Esophagus mucosa (tissue), 1 donor: ENCODE measurements at places on chromosomes 4 and X. TPM values are rescaled to one million over a fixed set of nuclear protein-coding genes. Genes with fewer than 3 reads are reported as not detected.

DNA sequence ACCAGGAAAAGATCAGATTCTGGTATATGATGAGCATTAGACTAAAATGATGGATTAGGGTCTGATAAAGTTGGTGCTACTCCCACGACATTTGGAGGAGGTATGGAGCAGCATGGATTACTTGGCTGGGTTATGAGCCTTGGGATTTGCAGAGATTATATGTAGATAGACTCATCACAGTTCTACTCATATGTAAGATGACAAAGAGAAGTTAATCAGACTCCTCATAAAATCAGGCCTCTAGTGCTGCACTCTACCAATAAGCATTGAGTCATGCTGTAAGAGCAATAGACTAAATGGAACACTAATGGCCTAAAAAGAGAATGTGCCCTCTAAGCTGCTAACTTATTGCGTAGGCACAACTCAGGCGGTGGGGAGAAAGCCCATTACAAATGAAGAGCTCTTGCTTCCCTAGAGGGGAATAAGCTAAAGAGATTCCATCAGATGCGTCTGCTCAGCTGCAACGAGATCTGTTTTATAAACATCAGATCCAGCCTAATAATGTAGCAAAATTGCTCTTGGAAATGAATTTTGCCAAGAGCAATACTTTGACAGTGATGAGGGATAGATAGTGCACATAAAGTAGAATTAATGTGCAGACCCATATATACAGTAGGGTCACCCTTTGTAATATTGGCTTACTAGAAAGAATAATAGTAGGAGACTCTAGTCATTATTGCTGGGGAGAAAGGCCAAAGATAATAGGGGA, 17.5 kb downstream of the LIAS start:
- ATAC-seq, result no peak

DNA sequence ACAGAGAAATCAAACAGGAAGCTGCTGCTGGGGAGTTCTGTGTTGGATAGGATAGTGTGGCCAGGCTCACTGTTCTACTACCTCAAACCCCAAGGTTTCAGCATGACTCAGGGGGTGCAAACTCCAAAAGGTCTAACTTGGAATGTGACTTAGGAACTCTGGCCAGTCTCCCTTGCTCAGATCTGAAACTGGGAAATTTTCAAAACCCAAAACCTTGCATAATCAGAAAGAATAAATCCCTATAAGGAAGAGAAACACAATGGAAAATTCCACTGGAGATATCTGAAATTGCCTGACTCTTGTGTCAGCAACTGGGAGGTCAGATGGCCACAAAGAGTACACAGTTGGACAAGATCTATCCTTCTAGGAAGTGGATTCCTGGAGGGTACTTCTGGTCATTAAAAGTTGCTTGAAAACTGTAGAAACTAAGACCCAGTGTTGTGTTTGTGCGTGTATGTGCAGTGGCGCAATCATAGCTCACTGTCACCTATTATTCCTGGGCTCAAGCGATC, 58.0 kb downstream of the PPEF2 start:
- ATAC-seq, result no peak

- ATAC-seq, result no peak
Measured at GRCh38 chrX:56968980-56969379, 26.4 kb downstream of the SPIN3 start.

DNA sequence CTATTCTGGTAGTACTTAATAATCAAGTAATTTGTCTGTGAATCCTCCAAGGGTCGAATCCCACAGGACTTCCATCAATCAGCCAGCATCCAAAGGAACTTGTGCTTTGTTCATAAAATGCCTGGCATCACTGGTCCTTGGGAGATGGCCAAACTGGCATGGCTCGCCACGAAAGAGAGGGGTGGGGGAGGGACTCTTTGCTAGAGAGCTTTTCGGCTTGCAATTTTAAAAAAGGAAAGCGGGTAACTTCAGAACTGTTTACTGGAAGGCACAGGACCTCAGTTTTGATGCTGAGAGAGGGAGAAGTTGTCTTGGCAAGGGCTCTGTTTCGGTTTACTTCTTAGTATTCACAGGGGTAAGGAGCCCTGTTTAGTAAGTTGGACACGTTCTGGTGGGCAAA, 79.4 kb upstream of the FHL1 start:
- ATAC-seq, result no peak

DNA sequence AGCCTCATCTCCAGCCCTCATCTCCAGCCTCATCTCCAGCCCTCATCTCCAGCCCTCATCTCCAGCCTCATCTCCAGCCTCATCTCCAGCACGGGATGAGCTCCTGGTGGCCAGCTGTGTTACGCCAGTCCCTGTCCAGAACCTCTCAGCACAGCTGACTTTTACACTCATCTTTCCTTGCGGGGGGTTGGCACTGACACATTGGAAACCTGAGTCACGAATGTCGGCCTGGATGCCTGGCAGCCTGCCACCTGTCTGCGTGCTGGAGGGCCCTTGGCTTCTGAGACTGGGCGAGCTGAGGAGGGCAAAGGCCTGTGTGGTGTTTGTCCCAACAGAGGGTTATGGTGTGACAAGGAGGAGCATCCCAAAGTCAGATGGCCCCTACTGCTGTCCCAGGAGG, 66.1 kb upstream of the HGFAC start:
- ATAC-seq, result no peak

DNA sequence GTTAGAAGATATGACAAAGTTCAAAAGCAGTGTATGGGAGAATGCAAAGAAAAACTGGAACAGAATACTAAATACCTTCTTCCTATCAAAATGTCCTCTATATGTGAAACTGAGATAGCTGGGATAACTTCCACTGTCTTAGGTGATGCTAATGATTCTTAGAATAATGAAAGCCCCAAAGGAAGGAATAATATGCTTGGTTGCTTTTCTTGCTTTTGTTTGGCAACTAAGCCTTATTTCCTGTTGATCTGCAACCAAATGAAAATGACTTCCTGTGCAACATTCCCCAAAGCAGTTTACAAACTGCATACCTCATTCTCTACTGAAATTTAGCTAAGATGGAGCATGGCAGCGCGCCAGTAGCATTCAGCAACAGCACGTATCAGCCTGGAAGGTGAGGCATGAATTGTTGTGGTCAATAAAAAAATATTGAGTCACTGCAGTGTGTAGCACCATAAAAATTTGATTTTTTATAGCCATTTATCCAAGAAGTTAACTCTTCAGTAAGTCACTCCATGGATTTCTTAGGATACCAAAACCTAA, 18.7 kb downstream of the NDNF start:
- ATAC-seq, result no peak

- no peak for ATAC-seq
Measured at GRCh38 chrX:4805502-4805901, 1092.1 kb upstream of the PRKX start.

- ATAC-seq, result no peak
Measured at GRCh38 chr4:40713798-40714197, 36.0 kb upstream of the NSUN7 start.

GRCh38 chrX:46408553-46409407, 136.4 kb downstream of the ZNF674 start:
- ATAC-seq, result peak; percentile 31

Gene ZNF185
- total RNA-seq, result 341 TPM

Gene MAGEB3
- total RNA-seq, result not detected

Gene FGF13
- total RNA-seq, result 0.40 TPM

Gene FAT4
- 1.4 TPM for total RNA-seq
